T-helper 1 cell treated with Interleukin-12 subunit alpha and Interleukin-12 subunit beta and Interleukin-4 antibody, amounts not matched to agents 30 ng/mL and 1 ng/mL, for 36 hours (primary cell): ENCODE measurements at places on chromosomes 11 and 22. TPM values are rescaled to one million over a fixed set of nuclear protein-coding genes. Genes with fewer than 3 reads are reported as not detected.

SLC22A25 gene
- total RNA-seq: not detected in 2 replicates

TRPM5 gene
- not detected in 2 replicates for total RNA-seq

GLYAT gene
- not detected in 2 replicates for total RNA-seq

KCTD14 gene
- total RNA-seq: 0.49 and 0.80 TPM in 2 replicates

VSIG10L2 gene
- not detected in 2 replicates for total RNA-seq

OR5T1 gene
- total RNA-seq: not detected in 2 replicates

CLCF1 gene
- 0.15 and 0.29 TPM in 2 replicates for total RNA-seq

SIDT2 gene
- 29.2 and 31.8 TPM in 2 replicates for total RNA-seq

TMEM86A gene
- 0.46 and 1.3 TPM in 2 replicates for total RNA-seq

MS4A7 gene
- not detected in 2 replicates for total RNA-seq

LGALS12 gene
- total RNA-seq: 0.17 TPM in 1 of 2 replicates, not detected in the other

GTSE1 gene
- 55.8 and 56.0 TPM in 2 replicates for total RNA-seq

XBP1 gene
- total RNA-seq: 382 and 388 TPM in 2 replicates

BTBD10 gene
- total RNA-seq: 27.3 and 29.5 TPM in 2 replicates

MMP1 gene
- not detected in 2 replicates for total RNA-seq

BARX2 gene
- total RNA-seq: 2.0 and 2.7 TPM in 2 replicates

RAB3IL1 gene
- 0.34 and 0.41 TPM in 2 replicates for total RNA-seq

MS4A3 gene
- total RNA-seq: not detected in 2 replicates

BSX gene
- not detected in 2 replicates for total RNA-seq

CEND1 gene
- total RNA-seq: 4.0 and 4.1 TPM in 2 replicates

NLRP10 gene
- total RNA-seq: not detected in 2 replicates

DDTL gene
- total RNA-seq: 4.0 and 5.4 TPM in 2 replicates
